ENCODE measurements at places on chromosomes 13 and 19.
A peak's percentile ranks its signal among the peaks of the same experiment; 100 is the strongest.

DNA sequence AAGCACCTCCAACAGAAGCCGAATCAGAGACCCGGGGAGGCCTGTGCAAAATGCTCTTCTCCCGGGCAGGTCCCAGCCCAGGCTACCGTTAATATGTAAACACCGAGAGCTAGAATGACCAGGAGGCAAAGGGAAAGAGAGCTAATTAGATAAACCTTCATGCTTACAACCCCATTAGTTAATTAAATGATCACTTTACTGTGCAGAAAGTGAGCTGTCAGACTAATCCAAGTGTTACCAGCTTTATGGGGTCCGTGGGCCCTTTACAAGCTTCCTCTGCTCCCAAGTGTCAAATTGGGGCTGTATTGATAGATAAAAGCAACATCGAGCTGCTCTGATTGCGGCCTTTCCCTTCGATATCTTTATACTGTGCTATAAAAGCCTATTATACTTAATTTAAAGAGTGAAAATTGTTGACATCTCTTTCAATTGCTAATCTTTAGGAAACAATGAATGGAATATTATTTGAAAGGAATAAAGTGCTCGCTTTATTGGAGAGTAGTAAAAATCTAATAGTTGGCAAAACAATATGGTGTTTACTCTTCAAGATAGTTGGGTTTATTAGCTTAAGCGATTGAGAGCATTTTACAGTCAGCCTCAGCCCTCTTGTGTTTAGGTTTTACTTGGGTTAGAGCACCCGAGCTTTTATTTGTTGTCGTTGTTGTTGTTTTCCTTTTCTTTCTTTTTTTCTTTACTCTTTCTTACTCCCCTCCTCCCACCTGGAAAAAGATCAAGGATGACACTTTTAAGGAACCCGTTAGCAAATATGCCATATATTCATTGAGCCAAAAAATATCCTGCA lies 189.3 kb upstream of the GPR12 start:
- no peak for DNase-seq

GRCh38 chr19:37007587-37008220 lies 70.5 kb upstream of the ZNF420 start:
- DNase-seq: peak; percentile 4

GRCh38 chr19:18221815-18222725 lies 4.2 kb downstream of the PDE4C start:
- no peak for DNase-seq

DNA sequence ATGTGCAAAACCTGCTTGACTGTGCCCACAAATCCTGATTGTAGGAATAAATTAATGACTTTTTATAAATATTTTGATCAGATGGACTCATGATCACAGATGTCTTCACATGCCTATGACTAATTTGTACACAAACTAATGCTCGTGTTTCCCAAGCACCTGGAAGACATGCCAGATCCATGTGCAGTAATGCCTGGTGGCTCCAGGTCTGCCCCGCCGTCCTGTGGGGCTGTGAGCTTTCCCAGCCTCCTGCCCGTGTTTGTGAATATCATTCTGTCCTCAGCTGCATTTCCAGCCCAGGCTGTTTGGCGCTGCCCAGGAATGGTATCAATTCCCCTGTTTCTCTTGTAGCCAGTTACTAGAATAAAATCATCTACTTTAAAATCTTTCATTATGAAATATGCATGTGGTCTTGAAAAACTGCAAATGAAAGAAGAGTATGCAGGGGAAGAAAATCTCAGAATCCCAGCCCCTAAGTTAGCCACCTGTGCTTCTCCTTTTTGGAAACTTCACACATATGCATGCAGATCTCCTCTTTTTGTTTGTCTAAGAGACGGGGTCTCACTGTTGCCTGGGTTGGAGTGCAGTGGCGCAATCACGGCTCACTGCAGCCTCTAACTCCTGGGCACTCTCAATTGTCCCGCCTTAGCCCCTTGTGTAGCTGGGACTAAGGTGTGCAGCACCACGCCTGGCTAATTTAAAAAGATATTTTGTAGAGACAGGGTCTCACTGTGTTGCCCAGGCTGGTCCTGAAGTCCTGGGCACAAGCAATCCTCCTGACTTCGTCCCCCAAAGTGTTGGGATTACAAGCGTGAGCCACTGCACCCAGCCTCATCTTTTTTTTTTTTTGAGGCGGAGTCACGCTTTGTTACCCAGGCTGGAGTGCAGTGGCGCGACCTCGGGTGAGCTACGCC lies 6.2 kb downstream of the RPL28 start:
- DNase-seq: no peak

GRCh38 chr19:36850559-36851442 lies at the start of gene ZNF345:
Gene ZNF345, plus strand, starts transcription at chr19:36850876. Its CDS starts 25,955 bp downstream, at chr19:36876831.
- DNase-seq: peak; percentile 91

- DNase-seq: no peak
Observed at GRCh38 chr13:99756281-99756680, 215.3 kb downstream of the ZIC5 start.

- DNase-seq: no peak
Observed at GRCh38 chr13:33270895-33271538, 14.5 kb downstream of the STARD13 start.

DNA sequence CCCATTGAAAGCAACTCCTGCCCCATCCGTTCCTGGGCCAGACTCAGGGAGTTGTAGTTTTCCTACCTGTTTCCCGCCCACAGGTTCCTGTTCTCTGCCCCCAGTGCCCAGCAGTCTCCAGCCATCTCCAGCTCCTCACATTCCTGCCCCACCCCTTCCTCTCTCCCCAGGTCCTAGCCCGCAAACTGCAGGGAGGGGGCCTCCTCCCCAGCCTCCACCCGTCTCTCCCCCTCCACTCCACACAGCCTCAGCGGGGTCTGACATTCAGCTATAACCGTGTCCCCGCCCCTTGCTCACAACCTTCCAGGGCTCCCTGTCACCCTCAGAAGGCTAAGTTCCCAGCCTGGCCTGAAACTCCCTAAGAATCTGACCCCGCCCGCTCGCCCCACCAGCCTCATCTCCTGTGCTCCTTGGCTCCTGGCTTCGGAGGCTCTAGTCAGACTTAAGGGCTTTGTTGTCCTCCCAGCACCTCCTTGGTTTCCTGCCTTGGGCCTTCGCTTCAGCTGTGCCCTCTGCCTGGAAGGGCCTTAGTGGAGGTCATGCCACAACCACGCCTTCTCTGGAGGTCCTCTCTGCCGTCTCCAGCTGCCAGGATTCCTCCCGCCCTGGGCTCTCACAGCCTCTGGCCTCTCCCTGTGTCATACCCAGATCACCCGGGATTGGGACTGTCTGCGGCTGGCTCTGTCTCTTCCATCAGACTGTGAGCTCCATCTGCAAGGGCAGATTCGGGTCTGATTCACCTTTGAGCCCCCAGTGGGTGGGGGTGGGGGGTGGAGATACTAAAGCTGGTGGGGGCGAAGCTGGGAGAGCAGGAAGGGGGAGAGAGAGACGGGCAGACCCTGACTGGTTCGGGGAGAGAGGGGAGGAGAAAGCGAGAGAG lies 5.1 kb upstream of the SPACA6 start:
- no peak for DNase-seq

- peak; percentile 36 for DNase-seq
Observed at GRCh38 chr13:20160306-20161274, at the start of gene GJA3. Gene GJA3, minus strand, starts transcription at chr13:20161052. Its CDS starts 17,764 bp downstream, at chr13:20143288.

- no peak for DNase-seq
Observed at GRCh38 chr13:20230913-20231838, 943 bp downstream of the GJB6 start.

DNA sequence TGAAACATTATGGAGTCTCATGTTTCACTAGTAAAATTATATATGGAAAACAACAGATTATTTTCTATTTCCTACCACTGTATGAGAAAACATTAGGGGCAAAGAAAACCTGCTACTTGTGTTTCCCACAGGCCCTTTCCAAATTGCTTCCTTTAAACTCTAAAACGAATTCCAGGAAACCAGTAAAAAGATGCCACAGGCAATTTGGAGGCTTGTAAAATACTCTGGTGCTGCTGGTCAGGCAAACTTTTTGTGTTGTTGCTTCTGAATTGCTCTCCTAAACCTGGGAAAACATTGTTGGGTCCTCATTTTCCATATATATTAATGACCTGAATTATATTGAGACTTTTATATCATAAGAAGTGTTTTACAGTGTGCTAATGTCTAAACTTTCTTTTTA lies 141.5 kb downstream of the TDRD3 start:
- DNase-seq: no peak

DNA sequence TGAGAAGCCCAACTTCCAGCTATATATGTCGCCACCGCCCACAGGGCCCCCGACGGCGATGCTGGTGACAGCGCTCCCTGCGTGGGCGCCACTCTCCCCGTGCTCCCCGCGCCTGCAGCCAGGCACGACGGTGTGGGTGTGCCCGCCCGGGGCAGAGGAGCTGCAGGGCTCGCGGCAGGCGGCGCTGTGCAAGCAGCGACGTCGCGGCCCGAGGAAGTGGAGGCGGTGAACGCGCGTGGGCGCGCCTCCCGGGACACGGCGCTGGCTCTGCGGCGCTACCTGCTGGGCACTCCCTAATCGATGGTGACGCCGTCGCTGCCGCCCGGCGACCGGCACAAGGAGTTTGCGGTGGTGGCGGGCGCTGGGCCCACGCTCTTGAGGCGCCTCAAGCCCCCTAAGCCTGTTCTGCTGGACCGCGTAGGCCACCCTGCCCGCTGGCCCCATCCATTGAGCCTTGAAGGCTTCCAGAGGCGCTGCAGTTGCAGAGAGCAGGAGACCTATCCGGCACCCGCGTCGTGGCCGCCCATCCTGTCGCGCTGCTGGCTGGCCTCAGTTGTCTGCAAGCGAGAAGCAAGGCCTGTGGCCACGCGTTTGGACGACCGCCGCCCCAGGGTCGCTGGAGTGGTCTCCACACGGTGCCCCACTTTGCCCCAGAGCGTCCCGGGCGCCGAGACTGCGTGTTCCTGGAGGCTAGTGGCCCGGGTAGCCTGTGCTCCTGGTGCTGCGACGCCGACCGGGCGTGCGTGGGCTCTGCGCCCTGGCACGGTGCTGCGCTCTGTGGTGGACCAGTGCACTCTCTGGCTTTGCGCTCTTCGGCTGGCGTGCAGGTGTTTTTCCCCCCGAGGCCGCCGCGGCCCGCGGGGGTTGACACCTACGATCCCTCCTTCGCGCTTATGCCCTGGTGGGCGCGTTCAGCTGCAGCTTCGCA lies 23.1 kb downstream of the LRFN3 start:
- peak; percentile 76 for DNase-seq

GRCh38 chr13:28531845-28532387 lies 37.0 kb upstream of the FLT1 start:
- no peak for DNase-seq

DNA sequence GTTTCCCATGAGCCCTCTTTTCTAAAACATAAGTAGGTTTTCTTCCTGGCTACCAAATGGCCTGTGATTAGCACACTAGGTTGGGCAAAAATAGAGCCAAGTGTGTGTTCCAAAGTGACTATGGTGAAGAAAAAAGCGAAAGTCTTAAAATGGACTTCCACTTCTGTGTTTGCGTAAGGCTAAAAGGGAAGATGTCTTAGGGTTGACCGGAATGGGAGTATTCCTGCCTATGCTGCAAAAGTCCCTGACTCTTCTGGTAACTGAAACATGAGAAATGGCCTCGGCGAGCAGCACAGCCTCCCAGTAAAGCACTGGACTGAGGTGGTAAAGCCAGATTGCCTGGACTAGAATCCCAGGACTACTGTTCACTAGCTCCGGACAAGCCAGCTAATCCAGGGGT lies 2.4 kb upstream of the FPR1 start:
- no peak for DNase-seq

DNA sequence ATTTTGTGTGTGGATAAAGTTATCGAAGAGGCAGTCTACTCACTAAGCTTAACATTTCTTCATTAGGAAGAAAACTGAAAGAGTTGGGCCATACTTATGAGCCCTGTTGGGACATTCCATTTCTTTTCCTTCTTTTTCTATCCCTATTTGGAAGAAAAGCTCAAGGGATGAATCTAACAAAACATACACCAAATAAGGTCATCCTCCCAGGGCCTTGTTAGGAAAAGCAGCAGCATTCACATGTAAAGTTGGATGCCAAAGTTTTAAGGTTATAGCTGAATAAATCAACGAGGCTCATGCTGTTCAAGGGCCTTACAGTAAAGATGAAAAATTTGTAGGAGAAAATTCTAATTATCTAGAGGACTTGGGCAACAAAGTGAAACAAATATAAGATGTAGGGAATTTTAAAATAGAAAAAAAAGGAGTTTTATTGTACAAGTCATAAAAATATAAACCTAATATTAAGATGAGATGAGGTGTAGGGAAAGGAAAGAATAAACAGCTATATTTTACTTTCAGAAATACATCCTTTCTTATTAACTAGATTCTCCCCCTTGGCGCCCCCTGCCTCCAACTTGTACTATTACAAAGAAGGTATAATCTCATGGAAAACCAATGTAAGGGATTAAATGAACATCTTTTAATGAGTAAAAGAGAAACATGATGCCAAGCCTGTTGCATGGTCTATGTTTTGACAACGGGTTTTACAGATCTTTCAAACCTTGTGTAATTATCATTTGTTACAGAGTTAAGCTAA lies 160.4 kb downstream of the PCDH20 start:
- DNase-seq: no peak

- DNase-seq: peak; percentile 52
Observed at GRCh38 chr19:3135961-3136683, at the start of gene GNA15. Gene GNA15, plus strand, starts transcription at chr19:3136033. Its CDS starts 418 bp downstream, at chr19:3136451.

DNA sequence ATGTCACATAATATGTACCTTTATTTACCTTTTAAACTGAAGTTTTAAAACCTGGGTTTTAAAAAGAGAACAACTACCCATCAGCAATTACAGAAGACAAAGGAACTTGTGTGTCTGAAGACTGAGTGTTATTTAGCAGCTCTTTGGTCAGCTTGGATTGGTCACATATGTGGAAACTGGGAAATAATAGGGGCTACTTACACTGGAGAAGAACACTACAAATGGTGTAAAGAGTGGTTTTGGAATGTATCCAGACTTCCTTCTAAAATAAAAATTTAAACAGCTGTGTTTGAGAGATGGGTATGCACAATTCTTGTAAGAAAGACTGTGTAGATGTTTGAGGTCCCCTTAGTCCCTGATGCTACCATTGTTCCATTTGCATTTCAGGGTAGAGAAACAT lies 13.3 kb downstream of the TNFRSF19 start:
- no peak for DNase-seq
